ENCODE measurements at places on chromosomes 3 and 15.

- DNase-seq: no peak
These were observed 19.6 kb upstream of the CSPG4 start for GRCh38 chr15:75732177-75732808.

DNA sequence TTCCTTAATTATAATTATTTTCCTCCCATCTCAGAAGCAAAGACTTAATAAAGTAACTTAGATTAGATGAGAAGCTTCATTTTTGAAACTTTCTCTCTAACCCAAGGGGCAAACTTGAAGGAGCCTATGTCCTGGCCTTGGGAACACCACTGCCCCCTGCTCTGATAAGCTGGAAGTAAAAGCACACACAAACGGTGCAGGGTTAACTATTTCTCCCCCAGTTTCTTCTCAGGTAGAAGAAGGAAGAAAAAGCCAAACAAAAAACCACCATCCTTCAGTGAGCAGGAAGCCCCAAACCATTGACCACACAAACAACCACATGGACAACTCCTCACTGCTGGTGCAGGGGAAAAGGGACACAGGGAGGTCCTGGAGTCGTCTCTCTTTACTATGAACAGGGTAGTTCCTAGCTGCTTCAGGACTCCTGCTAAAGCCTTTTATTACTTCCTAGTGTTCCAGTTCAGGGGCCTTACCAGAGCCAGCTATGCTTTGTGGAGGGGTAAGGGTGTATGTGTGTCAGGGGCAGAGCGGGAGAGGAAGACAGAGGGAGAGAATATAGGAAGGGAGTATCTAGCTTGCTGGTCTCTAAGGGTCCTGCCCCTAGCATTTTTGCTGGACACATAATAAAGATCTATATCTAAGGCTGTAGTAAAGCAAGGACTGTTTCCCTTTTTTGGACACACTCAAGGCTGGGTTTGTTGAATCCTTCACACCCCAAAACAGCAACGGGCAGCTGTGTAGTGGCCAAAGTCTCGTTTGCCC lies 94.0 kb upstream of the UMPS start:
- DNase-seq: no peak

GRCh38 chr3:49469037-49469935 lies 781 bp upstream of the DAG1 start:
- DNase-seq: no peak

- DNase-seq: peak; percentile 18
These were observed 694 bp upstream of the EEFSEC start for GRCh38 chr3:128152419-128153155.

GRCh38 chr3:12228461-12228860 lies 60.4 kb upstream of the PPARG start:
- no peak for DNase-seq

GRCh38 chr15:84598993-84599392 lies 1.8 kb upstream of the ZSCAN2 start:
- no peak for DNase-seq

DNA sequence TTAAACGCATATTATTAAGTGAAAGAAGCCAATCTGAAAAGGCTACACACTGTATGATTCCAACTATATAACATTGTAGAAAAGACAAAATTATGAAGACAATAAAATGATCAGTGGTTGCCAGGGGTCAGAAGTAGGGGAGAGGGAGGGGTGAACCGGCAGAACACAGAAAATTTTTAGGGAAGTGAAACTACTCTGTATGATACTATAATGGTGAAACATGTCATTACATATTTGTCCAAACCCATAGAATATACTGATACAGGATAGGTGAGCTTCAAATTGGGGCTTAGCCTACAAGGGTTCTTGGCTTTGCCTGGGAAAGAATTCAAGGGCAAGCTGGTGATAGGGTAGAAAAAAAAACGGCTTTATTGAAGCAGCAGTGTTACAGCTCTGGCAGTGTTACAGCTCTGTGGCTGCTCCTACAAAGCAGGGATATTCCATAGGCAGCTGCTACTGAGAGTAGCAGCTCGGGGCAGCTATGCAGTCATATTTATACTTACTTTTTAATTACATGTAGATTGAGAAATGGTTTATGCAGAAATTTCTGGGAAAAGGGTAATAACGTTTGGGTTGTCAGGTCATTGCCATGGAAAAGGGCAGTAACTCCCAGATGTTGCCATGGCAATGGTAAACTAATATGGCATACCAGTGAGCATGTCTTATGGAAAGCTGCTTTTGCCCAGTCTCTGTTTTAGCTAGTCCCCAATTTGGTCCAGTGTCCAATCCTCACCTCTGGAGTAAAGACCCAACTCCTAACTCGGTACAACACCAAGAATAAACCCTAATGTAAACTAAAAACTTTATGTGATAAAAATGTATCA lies 125.1 kb upstream of the SLC25A36 start:
- no peak for DNase-seq

GRCh38 chr3:62662677-62663076 lies 212.5 kb downstream of the CADPS start:
- no peak for DNase-seq

- no peak for DNase-seq
These were observed 101.3 kb downstream of the DGKG start for GRCh38 chr3:186260726-186261125.

DNA sequence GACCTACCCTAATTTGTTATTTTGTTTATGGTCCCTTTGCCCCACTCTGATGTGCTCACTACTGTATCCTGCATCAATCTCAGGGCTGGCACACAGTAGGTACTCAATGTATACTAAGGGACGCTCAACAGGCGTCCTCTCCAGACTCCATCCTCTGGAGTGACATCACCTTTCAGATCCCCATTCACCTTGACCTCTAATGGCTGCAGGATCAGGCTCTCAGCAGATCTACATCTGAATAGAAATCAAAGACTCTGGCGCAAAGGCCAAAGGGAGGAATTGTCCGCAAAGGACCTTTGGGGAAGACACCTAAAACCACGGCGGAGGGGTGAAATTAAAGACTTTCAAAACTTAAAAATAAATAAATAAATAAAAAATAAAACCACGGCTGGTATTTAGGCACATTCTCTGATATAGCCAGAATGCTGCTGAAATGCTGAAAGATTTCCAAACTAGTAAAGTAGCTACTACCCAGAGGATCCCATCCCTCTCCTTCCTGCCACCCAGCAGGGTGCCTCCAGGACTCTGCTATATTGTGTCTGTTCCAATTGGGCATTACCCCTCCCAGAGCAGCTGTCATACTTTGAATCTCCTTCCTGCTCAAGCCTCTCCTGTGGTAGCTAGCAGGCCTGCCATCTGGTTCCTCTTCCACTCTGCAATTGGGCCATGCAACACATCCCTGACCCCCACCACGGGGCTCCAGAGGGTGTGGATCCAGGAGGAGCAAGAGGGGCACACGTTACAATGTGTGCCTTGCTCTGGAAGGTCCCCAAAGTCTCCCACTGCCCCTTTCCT lies 6.1 kb downstream of the SHF start:
- DNase-seq: no peak

GRCh38 chr15:84715441-84716035 lies 401 bp downstream of the SEC11A start:
- DNase-seq: peak; percentile 13

- no peak for DNase-seq
These were observed 26.6 kb upstream of the FAN1 start for GRCh38 chr15:30877070-30877469.

DNA sequence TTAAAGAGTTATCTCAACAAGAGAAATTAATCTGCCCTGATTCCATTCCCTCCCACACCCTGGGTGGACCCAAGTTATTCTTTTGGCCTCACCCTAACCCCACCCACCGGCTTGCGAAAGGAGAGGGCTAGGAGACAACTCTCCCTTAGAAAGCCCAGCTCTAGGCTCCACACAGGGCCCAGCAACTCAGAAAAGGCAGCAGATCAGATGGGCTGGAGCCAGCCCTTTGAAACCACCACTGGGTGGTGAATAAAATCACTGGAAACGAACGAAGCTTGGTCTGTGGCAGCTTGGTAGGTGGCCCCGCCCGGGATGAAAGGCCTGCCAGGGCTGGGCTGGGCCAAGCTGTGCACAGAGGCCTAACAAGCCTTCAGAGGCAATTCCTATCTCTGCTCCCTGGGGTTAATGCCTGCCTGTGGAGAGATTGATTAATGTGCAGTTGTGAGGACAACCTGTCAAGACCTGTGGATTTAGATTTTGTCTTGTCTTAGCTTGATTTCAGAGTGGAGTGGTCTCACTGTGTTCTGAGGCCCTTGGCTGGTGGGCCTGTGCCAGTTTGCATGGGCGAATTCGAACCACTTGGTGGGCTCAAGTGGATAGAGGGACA lies 38.8 kb downstream of the BHLHE40 start:
- no peak for DNase-seq

DNA sequence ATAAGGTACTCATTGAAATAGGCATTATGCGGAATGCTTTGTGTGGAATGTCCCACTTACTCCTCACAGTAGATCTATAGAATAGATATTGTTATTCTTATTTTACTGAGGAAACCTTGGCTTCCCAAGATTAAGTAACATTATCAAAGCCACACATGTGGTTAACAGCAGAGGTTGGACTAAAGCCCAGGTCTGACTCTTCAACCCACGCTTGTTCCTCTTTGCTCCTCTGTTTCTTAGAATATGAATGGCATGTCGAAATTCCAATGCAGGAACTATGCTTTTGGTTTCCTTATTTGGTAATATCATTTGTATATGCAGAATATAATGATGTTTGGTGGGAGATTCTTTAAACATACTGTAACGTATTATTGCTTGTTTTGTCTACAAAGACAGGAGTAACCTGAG lies 818.8 kb upstream of the LMCD1 start:
- no peak for DNase-seq

GRCh38 chr15:92075764-92076163 lies 222.3 kb downstream of the SLCO3A1 start:
- no peak for DNase-seq

DNA sequence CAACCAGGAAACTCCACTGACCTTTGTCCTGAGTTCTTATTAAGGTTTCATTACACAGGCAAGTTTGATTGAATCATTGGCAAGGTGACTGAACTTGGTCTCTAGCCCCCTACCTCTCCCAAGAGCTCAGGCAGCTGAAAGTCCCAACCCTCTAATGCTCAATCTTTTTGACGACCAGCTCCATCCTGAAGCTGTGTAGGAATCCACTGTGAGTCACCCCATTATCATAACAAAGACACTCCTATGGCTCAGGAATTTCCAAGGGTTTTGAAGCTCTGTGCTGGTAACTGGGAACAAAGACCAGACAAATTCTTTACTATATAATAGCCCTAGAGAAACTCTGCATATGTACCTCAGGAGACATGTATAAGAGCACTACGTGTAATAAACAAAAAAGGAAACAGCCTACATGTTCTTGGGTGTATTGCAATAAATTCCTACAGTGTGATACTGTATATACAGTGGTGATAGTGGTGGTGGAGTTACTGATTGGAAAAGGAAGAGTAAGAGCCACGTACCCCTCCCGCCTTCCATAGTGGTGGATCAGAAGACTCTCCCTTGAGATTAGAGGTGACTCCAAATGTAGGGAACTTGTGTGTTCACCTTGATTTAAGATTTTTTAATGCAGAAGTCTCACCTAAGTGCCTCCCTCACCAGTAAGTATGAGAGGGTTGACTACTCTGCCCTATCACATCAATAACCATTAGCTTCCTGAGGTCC lies 116.6 kb downstream of the ST8SIA2 start:
- no peak for DNase-seq

- no peak for DNase-seq
These were observed 56.3 kb downstream of the PDZRN3 start for GRCh38 chr3:73568371-73568862.

- no peak for DNase-seq
These were observed 106.6 kb downstream of the B3GALNT1 start for GRCh38 chr3:160998581-160998980.

GRCh38 chr15:78976691-78977090 lies 31.8 kb upstream of the CTSH start:
- DNase-seq: no peak

DNA sequence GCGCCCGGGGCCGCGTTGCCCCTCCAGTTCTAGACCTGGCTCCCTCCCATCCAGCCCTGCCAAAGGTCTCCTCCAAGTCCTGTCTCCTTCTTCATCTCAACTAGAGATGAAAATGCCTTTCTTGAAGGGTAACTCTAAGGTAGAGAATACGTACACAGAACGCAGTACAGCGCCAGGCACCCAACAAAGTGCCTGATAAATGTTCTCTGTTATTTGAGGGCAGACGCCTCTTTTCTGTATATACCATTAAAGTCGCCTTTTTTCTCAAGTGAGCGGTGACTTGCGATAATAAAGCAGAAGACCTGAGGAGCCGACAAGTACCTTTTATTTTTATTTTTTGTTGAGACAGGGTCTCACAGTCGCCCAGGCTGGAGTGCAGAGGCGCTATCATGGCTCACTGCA lies 809 bp downstream of the CRTAP start:
- no peak for DNase-seq

- no peak for DNase-seq
These were observed 19.2 kb downstream of the SNX33 start for GRCh38 chr15:75666823-75667501.

DNA sequence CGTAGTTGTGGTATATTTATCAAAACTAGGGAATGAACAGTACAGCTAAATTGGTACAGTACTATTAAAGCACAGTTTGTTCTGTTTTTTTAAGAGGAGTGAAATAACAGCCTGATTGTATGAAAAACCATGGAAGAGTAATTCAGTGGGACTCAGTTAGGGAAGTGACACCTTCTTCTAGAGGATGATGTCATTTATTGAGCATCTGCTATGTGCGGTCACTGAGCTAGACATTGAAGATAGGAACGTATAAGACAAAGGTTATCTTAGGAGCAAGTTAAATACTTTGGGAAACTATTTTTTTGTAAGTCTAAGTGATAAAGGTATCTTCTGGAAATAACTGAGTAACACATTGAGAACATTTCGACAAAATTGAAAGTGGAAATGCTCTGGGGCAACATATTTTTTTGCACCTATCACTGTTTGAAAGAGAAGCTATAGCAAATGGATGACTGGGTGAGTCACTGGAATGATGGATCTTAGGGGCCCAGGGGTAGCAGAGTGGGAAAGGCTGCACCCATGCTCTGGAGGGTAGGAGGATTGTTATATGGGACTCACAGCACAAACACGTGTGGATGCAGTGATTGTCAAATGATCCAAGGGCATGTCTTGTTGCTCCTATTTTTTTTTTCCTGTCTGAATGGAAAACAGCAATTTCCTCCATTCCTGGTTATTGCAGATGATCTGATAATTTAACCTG lies 43.0 kb downstream of the OXNAD1 start:
- DNase-seq: no peak

GRCh38 chr3:129632556-129632955 lies 26.1 kb upstream of the PLXND1 start:
- no peak for DNase-seq

GRCh38 chr3:154177406-154177805 lies 56.2 kb downstream of the ARHGEF26 start:
- DNase-seq: no peak

DNA sequence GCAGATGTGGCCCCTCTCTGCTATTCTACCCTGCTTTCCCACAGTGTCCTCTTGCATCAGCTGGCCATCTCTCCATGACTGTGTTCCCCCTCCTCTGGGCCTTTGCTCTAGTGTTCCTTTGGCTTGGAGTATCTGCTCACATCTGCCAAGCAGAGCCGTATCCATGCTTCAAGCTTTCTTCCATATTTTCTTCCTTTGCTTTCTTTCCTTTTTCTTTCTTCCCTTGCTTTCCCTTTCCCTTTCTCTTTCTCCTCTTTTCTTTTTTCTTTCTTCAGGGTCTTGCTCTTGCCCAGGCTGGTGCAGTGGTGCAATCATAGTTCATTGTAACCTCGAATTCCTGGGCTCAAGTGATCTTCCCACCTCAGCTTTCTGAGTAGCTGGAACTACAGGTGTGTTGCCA lies 12.6 kb downstream of the KLHL18 start:
- DNase-seq: no peak
